GDM1 (cell line): ENCODE measurements at places on chromosomes 11 and 22.
A peak's percentile ranks its signal among the peaks of the same experiment; 100 is the strongest.

DNA sequence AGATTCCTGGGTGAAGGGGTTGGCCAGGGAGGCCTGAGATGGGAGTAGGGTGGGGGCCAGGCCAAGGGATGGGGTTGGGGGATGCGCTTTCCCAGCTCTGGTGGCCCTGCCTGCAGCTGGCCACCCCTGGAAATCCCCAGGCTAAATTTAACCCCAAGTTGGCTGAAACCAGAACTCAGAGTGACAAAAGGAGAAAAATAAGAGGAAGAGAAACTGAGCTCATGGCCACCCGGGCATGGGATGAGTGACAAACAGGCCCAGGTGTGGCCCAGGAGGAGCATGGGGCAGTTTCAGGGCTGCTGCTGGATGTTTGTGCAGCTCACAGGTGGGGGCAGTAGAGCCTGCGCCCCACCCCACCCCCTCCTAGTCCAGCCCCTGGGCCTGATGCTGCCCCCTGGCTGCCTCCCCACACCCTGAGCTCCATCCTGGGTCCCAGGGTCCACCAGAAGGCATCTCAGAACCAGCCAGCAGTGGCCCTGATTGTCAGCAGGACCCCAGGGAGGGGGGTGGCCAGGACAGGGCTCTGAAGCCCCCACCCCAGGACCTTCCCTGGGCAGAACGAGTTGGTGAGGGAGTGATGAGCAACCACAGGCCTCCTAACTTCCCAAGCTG lies 48.0 kb downstream of the IGLL5 start:
- no peak for DNase-seq

GRCh38 chr22:45483918-45484499 lies 18.7 kb upstream of the FBLN1 start:
- DNase-seq = no peak

DNA sequence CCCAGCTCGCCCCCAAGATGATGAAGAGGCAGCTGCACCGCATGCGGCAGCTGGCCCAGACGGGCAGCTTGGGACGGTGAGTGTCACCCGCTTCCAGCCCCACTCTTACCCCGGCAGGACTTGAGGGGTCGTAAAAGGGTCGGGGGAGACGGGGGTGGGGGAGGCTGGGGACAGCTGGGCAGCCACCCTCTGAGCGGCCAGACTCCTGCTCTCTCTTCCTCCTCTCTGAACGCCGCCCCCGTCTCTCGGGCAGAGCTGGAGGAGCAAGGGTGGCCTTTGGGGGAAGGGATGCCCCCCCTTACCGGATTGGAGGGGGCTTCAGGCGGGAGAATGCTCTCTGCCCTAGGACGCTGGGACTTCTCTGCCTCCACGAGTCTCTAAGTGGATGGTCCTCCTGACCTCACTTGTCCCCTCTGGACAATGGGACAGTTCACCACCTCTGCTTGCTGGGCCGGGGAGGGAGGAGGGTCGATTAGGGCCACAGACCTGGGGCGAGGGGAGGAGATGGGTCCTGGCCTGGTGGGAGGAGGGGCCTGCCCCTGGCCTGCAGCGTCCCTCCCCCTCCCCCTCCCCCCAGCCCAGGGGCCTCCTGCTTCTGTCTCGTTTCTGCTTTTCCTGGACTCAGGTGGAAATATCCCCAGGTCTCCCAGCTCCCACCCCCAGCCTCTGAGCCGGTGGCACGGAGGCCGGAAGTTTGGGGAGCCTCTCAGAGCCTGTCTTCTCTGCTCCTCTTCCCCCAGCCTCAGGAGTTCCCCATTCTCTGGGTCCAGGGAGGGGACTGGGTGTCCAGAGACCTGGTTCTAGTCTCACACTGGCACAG lies 512 bp downstream of the SH3BP1 start:
- DNase-seq = no peak

- no peak for DNase-seq
Observed at GRCh38 chr11:73656985-73657384, 10.6 kb downstream of the PLEKHB1 start.

DNA sequence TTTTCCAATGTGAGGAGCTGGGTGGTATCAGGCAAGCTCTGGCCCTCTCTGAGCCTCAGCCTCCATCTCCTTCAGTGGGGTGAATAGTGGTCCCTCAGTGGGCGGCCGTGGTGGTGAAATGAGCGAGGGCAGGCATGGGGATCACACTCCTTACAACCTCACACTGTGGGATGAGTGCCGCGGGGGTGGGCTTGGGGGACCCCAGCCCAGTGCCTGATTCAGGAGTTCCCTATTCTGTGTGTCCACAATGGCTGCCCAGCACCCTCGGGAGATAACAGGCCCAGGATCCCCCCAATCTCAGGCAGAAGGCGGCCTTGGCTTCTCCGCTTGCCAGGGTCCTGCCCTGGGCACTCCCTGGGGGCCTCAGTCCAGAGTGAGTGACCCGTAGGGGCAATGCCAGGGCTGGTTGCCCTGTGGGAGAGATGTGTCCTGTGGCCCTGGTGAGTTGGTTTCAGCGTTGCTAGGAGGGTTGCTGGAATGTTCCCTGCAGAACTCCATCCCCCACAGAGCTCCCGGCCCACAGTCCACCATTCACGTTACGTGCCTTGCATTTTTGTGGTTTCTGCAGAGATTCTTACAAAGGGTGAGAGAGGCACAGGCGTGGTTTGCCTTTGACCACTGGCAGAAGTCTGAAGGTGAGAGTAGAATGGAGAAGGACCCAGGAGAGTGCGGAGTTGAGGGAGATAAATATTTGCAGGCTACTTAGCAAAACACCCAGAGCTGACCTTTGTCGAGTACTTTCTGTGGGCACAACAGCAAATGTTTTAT lies 2.9 kb downstream of the ALDH3B1 start:
- DNase-seq = no peak

DNA sequence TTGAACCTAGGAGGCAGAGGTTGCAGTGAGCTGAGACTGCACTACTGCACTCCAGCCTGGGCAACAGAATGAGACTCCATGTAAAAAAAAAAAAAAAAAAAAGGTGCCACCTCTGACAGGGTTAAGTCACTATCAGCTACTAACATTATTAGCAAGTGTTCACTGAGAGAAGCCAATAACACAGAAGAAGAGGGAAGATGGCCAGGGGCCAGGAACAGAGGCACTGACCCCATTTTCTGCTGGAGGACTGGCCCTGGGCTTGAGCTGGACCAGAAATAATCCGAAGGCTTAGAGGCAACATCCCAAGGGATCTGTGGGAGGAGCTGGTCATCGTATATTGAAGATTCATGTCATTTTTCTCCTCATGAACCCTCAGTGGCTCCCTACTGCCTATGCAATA lies 5.0 kb downstream of the SLC5A1 start:
- DNase-seq = no peak

DNA sequence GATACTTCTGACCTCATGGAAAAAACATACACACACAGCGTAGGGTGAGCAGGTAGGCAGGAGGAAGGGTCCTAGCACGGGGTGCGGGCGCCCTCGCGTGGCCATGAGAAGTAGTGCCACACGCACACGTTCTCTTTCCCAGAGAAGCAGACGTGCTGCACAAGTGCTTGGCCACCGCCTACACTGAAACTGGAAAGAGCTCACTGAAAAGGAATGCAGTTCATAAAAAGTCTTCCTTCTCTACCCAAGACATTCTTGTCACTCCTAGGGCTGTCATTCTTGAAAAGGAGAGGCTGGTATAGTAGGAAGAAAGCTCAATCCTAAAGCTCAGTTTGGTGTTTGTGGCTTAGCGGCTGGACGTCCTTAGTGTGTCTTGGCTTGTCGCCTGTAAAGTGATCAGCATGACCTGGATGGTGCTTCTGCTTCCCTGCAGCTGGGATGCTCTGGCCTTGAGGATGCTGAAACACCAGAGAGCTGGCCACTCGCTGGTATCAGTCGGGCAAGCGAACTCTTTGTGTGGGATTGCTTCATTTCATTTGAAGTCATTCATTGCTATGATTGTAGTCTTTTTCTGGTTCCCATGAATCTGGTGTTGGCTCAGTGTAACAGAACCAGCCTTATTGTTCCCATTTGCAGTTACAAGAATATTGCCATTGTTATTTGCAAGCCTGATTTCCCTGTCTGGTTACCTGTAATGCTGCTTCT lies 303.8 kb downstream of the NTM start:
- DNase-seq = peak; percentile 56

DNA sequence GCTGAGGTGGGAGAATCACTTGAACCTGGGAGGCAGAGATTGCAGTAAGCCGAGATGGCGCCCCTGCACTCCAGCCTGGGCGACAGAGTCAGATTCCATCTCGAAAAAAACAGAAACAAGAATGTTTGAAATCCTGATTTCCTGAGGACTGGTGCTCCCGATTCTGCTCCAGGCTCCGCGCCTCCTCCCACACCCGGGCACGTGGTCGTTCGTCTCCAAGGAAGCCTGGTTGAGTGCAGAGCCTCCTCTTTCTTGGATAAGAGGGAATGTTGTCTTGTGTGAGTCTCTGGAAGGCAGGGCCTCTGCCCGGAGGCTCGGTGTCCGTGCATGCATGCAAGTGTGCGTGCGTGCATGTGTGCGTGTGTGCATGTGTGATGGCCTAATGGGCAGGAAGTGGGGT lies 30.1 kb downstream of the BRSK2 start:
- DNase-seq = no peak

DNA sequence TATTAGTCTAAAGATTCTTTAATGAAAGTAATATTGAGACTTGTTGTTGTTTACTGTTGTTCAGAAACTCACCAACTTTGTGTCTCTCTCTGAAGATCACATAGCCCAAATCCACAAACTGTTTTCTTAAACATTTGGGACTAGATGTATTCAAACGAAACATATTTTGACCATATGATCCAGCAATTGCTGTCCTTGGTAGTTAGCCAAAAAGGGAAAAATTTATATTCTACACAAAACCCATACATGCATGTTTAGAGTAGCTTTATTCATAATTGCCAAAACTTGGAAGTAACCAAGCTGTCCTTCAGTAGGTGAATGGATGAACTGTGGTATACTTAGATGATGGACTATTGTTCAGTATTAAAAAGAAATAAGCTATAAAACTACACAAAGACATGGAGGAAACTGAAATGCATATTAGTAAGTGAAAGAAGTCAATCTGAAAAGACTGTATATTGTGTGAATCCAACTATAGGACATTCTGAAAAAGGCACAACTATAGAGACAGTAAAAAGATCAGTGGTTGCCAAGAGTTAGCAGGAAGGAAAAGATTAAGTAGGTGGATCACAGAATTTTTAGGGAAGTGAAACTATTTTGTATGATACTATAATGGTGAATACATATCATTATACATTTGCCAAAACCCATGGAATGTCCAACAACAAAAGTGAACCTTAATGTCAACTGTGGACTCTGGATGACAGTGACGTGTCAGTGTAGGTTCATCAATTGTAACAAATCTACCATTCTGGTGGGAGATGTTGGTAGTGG lies 442.9 kb downstream of the INSC start:
- DNase-seq = no peak

DNA sequence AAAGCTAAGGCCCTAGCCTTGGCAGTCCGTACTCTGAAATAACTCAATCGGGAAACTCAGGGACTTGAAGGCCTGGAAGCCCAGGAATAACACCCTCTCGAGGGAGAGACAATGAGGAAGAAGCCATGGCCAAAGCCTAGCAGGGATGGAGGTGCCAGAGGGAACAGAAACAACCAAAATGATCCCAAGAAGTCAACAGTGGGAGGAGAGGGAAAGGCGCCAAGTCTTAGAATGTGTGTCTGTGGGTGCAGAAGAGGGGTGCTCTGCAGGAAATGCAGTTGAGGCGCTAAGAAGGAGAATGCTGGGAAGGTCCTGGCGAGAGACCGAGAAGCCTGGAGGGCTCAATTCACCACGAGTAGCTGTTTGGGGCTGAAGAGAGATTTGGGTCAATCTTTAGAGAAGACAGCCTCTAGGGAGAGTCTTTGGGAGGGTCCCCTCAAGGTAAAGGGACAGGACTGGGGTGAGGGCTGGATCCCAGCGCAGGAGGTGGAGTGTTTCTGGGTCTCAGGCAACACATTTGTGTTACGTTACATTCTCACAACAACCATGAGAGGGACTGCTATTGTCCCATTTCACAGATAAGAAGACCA lies 760 bp upstream of the MAPK8IP1 start:
- DNase-seq = no peak

- DNase-seq = no peak
Observed at GRCh38 chr11:88169471-88169870, 5.8 kb downstream of the RAB38 start.

GRCh38 chr11:67470337-67471002 lies 1.4 kb upstream of the TMEM134 start:
- DNase-seq = no peak

GRCh38 chr11:34499719-34500500 lies 13.7 kb downstream of the ELF5 start:
- DNase-seq = no peak

DNA sequence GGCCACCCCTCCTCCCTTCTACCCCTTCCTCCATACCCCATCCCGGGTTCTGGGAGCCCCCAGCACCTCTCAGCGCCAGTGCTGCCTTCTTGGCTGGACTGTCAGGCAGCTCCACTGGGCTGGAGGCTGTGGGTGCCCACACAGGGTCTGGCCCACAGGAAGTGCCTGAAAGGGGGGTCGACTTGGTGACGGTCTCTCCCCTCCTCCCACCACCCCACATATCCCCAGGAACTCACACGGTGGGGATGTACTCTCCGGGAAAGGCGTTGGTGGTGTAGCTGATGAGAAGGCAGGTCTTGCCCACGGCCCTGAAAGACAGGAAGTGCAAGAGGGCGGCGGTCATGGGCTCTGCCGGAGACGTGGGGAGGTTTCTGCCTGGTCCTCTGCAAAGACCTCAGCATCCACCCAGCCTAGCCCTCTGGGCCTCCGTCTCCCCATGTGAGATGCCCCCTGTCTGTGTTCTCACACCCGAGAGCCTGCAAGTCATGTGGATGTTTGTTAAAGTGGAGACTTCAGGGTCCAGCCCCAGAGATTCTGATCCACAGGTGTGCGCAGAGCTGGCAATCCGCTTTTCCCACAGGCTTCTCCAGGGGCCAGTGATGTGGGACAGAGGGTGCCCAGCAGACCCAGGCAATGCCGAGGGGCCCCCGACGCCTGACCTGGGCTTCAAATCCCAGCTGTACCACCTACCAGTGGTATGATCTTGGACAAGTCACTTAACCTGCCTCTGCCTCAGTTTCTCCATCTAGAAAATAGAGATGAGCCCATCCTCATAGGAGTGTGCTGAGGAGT lies 2.5 kb downstream of the RAC2 start:
- DNase-seq = no peak

DNA sequence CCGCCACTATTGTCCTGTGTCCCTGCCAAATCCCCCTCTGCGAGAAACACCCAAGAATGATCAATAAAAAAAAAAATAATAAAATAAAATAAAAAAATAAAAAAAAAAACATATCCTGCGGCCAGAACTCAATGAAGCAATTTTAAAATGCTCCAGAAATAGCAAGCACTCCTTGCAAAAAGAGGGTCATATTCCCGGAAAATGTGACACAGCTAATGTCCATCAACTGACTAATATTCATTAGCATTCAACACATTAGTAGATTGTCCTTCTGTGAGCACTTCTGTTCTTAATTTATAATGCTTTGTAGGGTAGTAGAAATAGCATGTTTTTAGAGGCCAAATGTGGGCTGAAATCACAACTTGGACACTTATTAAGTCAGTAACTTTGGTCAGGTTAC lies 252.3 kb upstream of the SESN3 start:
- DNase-seq = no peak

GRCh38 chr11:20739107-20739506 lies 69.7 kb downstream of the NELL1 start:
- no peak for DNase-seq
